ENCODE measurements at places on chromosomes 4 and X. TPM values are rescaled to one million over a fixed set of nuclear protein-coding genes. Genes with fewer than 3 reads are reported as not detected.

P2RY8 gene
- polyA plus RNA-seq, result 0.08 TPM

MAGEB17 gene
- 0.13 TPM for polyA plus RNA-seq

NR3C2 gene
- polyA plus RNA-seq, result 0.03 TPM

PPBP gene
- not detected for polyA plus RNA-seq

PDE6B gene
- 1.5 TPM for polyA plus RNA-seq

CT45A5 gene
- not detected for polyA plus RNA-seq

SAP30 gene
- polyA plus RNA-seq, result 16.6 TPM

TCEAL2 gene
- 0.12 TPM for polyA plus RNA-seq

ATP2B3 gene
- 0.18 TPM for polyA plus RNA-seq

GRXCR1 gene
- polyA plus RNA-seq, result not detected

PIR gene
- polyA plus RNA-seq, result 13.2 TPM

FAT4 gene
- 8.7 TPM for polyA plus RNA-seq

TBL1X gene
- 7.6 TPM for polyA plus RNA-seq

SLC16A2 gene
- polyA plus RNA-seq, result 13.1 TPM

FMR1NB gene
- not detected for polyA plus RNA-seq

VCX3A gene
- polyA plus RNA-seq, result not detected

ZFP92 gene
- polyA plus RNA-seq, result 0.28 TPM

TMEM128 gene
- polyA plus RNA-seq, result 44.5 TPM

SPATA4 gene
- polyA plus RNA-seq, result 0.34 TPM

CITED1 gene
- 0.41 TPM for polyA plus RNA-seq

MAGEA11 gene
- 0.06 TPM for polyA plus RNA-seq
